ENCODE measurements at places on chromosomes 1 and 21.

GRCh38 chr1:41241749-41242341 is at the start of gene SCMH1:
TSS of gene SCMH1 (minus strand) at chr1:41242306. CDS start at chr1:41186133, 56,173 bp downstream.
- peak; percentile 57 for DNase-seq

DNA sequence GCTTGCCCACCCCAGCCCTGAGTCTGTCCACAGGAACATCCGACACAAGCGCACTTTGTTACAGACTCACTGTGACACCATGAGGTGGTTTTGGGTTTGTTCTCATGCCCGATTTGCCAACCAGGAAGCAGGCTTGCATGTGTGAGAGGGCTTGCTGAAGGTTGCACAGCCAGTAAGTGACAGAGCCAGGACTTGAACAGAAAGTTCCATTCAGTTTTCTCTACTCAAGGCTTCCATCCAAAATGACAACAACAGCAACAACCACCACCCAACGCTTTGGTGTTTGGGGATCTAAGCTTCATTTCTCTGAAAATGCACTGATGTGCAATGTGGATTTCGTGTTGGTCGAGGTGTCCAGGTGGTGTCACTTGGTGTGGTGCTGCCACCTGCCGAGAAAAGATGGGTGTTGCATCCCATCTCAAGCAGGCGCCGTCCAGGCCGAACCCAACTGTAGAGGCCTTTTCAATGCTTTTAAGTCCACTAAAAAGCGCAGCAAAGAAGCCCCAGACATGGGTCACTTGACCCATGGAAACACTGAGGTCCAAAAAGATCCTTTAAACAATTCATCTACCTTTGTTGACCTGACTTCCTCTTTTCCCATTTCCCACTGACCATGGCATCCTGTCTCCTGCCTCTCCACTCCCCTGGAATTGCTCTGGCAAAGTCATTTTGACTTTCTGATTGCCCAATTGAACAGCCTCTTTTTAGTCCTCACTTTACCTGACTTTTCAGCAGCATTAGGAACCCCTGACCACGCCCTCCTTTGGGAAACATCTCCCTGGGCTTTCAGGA is 12.2 kb downstream of the CITED4 start:
- DNase-seq = peak; percentile 73

- no peak for DNase-seq
Observed at GRCh38 chr1:207605444-207606361, 39.2 kb upstream of the CR1L start.

DNA sequence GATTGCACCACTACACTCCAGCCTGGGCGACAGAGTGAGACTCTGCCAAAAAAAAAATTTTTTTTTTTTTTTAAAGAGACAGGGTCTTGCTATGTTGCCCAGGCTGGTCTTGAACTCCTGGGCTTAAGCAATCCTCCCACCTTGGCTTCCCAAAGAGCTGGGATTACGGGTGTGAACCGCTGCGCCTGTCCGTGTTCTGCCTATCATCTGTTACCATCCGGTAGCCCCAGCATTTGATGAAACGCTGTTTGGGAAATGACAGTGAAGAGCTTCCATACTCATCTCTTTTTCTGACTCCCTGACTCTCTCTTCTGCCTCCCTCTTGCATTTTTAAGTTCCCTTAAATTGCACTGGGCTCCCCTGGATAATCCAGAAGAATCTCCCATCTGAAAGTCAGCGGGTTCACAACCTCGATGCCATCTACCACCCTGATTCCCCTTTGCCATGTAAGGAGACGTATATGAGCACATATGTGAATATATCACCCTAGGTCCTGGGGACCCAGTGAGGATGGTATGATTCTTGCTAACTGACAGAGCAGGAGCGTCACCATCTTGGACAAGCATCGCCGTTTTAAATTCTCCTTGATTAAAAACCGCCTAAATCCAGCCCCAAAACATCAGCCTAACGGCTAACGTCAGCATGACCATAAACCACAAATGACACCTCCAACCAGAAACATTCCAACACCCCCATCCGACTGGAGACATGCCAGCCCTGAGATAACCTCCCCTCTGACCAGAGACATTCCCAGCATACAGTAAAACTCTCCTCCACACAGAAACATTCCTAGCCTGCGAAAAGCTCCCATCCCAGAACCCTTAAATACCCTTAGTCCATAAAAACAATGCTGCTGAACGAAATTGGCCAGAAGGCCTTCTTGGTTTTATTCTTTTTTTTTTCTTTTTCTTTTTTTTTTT is 12.4 kb downstream of the TNFRSF8 start:
- DNase-seq = peak; percentile 73

DNA sequence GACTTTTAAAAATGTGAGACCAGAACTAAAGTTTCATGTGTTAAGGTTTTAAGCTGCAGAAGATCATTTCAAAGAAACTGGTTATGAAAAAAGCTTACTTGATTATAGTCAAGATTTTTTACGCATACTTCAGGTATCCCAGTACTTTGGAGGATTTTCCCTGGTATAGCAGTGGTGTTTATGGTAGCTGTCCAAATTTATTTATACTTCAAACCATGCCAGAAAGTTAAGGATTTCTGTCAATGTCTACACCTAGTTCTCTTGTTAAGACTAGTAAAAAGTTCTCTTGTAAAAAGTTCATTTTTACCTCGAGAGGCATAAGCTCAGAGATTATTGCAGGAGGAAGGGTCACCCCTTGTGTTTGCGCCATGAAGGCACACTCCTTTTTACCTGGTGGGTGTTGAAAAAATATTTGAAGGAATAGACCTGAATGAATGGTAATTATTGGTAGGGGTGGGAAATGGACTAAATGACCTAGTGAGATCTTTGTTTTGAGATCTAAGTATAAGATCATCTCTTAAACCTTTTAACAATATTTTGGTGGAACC is 2.8 kb downstream of the DYRK1A start:
- DNase-seq = no peak

DNA sequence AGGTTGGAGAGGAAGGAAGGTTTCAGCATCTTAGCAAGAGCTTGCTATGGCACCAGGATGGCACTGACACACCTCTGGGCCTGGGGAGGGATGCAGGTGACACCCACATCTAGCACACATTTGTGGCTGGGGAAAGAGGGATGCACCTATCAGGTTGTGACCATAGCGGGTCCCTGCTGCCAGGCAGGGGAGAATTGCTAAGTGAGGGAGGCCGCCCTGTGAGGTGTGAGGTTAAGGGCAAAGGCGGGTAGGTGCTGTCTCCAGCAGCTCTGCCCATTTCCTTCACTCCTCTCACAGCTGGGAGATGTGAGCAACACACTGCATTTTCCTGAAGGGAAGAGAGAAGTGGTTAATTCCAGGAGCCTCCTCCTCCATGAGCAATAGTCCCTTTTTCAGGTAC is 83.2 kb upstream of the TLR5 start:
- DNase-seq = no peak

- DNase-seq = no peak
Observed at GRCh38 chr21:46555678-46556077, 49.2 kb downstream of the S100B start.

GRCh38 chr1:220451532-220451931 is 76.4 kb upstream of the MARK1 start:
- DNase-seq = no peak

DNA sequence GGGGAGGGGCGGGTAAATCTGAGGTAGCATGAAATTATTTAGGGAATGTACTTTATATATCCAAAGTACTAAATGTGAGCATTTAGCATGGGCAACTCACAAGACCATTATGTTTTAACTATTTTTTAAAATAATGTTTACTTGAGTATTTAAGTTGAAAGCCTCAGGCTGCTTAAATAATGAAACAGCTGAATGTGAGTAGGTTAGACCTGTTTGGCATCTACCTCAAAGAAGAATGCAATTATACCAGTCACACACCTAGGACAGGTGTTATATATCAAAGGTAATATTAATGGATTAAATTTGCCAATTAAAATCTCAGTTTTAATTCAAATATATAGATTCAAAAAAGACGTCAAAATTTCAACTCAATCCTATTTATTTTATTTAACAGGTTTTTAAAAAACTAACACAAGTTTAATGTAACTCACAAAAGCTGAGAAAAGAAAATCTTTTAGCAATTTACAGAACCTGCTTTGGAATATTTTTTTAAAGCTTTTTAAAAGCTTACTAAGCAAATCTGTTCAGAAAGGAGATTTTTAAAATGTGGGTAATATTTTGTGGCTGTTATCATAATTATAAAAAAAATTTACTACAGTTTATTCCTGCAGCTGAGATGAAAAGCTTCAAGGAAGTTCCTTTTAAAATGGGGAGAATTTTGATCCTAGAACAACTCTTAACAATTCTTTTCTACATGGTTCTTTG is 104.6 kb upstream of the LBR start:
- no peak for DNase-seq

DNA sequence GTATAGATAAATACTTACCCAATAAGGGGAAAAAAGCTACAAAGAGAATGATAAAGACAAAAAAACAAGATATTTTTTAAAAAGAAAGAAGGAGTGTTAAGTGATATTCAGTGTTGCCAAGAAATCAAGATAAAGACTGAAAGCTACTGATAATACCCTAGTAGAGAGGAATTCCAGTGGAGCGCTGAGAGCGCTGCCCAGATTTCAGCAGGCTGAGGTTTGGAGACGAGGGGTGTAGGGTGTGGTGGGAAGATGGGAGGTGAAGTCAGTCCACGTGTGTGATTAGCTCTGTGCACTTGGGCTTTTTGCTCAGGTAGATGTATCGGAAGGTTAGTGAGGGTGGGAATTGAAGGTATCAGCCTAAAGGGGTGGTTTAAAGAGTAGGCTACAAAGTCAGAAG is 47.8 kb downstream of the FMN2 start:
- DNase-seq = no peak

DNA sequence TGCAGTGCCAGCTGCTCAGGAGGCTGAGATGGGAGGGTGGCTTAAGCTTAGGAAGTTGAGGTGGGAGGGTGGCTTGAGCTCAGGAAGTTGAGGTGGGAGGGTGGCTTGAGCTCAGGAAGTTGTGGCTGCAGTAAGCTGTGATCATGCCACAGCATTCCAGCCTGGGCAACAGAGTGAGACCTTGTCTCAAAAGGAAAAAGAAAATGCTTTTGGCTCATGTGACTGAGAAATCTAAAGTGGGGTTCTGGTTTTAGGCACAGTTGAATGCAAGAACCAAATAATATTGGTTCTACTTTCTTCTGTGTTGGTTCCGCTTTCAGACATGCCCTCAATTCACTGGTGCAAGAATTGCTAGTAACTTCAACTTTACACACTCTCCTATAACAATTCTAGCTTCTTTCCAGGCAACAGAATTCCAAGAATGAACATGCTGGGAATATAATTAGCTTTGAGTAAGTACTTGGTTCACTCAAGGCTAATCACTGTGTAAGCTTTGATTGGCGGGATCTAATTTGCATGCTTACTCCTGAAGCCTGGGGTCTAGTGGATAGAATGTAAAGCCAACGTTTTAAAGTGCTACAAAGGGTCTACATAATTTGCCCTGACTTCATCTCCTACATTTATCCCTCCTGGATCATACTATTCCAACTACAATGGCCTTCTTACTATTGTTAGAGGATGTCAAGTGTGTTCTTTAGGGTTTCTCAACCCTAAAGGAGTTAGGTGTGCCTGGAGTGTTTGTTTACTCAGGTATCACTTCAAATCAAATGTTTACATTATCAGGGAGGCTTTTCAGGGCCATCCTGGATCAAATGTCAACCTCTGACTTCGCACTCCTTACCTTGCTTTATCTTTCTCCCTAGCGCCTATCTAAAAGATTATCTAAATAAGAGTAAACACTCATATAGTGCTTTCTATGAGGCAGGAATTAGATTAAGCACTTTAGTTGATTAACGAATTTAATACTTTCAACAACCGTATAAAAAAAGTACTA is 115.1 kb downstream of the SLC16A1 start:
- peak; percentile 58 for DNase-seq

DNA sequence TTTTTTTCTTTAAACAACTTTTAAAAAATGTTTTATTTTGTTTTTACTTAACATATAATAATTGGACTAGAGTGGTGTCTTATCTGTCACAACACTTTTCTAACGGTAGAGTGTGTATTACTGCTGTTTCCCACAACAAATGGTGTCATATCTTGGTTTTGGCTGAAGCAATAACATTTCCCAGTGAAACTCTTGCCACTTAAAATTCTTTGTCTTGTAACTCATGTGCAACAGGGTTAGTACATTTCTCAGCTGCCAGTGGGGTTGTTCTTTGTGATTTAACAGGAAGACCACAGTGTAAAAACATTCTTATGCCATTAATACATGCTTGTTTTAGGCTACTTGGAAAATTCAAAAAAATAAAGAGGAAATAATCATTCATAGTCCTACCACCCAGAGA is 43.5 kb downstream of the ALPL start:
- DNase-seq = peak; percentile 71

GRCh38 chr1:115492880-115493279 is 148.9 kb upstream of the VANGL1 start:
- peak; percentile 70 for DNase-seq

DNA sequence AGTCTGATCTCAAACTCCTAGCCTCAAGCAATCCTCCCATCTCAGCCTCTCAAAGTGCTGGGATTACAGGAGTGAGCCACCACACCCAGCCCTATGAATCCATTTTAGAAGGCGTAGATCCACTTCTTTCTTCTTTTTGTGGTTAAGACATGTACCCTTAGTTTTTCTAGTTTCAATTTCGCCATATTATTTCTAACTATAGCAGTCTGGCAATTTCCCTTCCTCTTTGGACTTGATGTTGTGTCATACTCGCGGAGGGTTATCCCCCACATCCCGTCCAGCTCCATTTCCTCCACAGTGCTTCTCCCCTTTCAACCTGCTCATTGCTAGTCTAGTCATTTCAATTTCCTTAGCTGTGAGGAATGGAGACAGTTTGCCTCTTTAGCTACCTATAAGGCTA is 5.2 kb upstream of the LRRC8D start:
- no peak for DNase-seq

GRCh38 chr1:222594789-222595188 is 5.1 kb upstream of the TAF1A start:
- no peak for DNase-seq

DNA sequence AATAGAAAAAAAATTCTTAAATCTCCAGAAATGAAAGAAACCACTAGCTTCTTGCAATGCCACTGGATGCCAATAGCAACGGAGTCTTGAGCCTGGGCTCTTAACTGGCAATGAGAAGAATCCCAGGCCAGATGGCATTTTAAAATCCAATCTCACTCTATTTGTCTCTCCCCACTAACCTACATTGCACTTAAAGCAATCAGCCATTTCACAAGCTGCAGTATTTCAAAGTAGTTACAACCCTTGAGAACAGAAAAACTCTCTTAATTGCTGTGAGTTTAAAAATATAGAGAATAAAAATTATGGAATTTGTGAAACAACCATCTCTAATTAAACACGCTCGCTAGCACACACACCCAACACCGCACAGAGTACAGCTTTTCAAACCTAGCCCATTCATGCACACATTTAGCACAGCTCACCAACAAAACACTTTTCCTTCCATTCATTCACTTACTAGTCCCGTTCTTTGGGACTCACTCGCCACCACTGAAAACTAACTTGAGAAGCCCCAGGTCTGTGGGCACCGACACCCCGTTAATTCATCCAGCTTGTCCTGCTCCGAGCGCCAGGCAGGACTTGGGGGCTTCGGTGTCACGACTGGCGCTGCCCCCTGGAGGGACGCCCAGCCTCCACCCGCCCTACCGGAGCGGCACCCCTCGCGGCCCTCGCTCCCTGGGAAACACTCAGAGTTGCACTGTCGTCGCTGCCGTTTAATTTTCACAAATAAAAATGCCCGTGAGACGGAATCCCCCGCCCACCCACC is 1.0 kb downstream of the DDAH1 start:
- no peak for DNase-seq

GRCh38 chr1:8883491-8883890 is 5.0 kb upstream of the ENO1 start:
- DNase-seq = no peak

Measured in kidney tubule cell (primary cell).